ENCODE measurements at places on chromosomes 4 and X. TPM values are rescaled to one million over a fixed set of nuclear protein-coding genes. Genes with fewer than 3 reads are reported as not detected.

DNA sequence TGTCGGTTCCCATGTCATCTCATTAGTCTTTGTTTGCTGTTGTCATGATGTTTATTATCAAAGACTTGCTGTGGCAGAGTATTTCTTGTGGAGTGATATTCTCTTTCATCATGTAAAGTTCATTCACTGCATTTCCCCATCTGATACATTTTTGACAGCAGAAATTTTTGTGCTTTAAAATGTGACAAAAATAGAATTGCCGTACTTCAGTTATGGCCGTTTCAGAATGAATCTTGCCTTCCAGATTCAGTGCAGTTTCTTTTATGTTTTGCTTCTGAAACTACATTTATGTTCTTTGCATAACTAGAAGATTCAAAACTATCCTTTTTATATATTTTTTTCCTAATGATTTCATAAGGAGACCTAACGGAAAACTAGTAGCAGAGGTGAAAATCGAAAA is 10.0 kb downstream of the CSTF2 start:
- no peak for DNase-seq

DNA sequence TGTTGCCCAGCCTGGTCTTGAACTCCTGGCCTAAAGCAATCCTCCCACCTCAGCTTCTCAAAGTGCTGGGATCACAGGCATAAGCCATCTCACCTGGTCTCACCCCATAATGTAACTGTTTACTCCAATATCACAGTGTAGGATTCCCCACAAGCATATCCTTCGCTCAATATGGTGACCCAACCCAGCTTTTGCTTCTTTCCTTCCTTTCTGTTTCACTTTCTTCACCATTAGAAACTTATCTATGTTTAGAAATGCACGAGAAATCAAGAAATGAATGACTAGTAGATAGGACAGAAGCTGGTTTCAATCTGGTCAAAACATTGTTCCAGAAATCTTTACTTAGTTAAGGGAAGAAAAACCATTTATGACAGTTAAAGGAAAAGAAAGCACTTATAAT is 18.9 kb downstream of the TSPAN5 start:
- DNase-seq: no peak

GC gene
- total RNA-seq: not detected

MSX1 gene
- 9.0 TPM for total RNA-seq

STATH gene
- total RNA-seq: not detected

DNA sequence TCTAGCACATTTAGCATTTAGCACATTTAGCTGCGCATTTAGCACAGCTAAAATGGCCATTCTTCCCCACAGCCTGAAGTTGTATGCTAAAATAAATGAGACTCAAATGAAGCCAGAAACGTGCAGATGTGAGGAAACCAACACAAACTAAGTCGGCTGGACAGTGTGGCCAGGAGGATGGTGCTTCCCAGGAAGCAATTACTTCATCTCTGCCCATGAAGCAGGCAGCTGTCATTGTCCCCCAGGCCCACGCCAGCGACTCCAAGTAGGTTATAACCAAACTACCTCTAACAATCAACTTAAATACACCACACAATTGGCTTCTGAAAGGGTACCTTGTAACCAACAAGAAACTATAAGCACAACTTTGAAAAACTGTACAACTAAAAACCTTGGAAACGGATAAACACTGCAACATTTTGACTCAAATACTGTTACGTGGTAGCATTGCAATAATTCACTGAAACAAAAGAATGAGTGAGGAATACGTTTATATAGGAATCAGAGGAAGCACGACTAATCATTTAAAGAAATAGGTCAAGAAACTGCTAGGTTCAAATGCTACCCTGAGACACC is 39.2 kb downstream of the AFAP1 start:
- DNase-seq: no peak

FOXP3 gene
- 0.17 TPM for total RNA-seq

TACC3 gene
- 34.2 TPM for total RNA-seq

GRCh38 chr4:137529432-137529831 is 2.9 kb downstream of the PCDH18 start:
- no peak for DNase-seq
